ENCODE measurements at places on chromosomes 4 and X. TPM values are rescaled to one million over a fixed set of nuclear protein-coding genes. Genes with fewer than 3 reads are reported as not detected.

DNA sequence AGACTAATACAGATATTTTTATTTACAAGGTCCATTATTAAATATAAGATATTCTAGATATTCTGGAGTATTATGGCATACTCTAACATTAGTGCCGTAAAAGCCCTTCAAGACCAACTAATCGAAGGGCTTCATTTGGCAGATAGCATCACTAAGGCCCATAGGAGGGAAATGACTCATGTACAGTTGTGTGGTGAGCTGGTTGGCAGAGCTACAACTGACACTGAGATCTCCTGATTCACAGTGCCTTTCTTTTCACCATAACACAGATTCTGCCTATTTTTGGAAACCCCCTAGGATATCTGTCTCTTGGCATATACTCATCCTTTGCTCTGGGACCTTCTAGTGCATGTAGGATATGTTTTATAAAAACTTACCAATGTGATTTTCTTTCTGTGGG is 201.7 kb upstream of the AFF2 start:
- peaks cover 5% of the 10 kb centered on the region for H3K4me1 ChIP-seq
- no peak overlapping the region for H3K4me3 ChIP-seq
- no peaks in the 10 kb centered on the region for H3K27me3 ChIP-seq
- H3K27ac ChIP-seq = no peak overlapping the region
- H3K36me3 ChIP-seq = peaks cover 8% of the 10 kb centered on the region

DNA sequence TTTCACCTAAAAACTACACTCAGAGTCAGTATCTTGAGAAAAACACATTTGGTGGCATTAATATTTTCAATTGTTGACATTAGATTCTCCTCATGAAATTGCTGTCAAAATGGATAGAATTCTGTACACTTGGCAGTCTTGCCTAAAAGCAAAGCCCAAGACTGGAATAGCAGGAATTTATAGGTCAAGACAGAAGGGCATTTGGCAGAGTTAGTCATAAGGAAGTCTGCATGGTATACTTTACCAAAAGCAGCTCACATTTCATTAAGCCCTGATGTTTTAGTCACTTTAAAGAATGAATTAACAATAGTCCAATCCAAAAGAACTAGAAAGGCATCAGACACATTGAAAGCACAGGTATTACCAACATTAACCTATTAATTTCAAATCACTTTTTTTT is 7.1 kb downstream of the CCDC160 start:
- no peak overlapping the region for H3K4me3 ChIP-seq
- H3K36me3 ChIP-seq = no peaks in the 10 kb centered on the region
- peaks cover 53% of the 10 kb centered on the region for H3K27me3 ChIP-seq
- H3K4me1 ChIP-seq = no peaks in the 10 kb centered on the region
- no peak for DNase-seq
- H3K27ac ChIP-seq = no peak overlapping the region

GRCh38 chr4:39641451-39641850 is 2.8 kb upstream of the SMIM14 start:
- no peak overlapping the region for H3K4me3 ChIP-seq
- no peak for DNase-seq
- peaks cover 6% of the 10 kb centered on the region for H3K27me3 ChIP-seq
- no peak overlapping the region for H3K27ac ChIP-seq

GRCh38 chr4:171812665-171813525 is at the start of gene GALNTL6:
Gene GALNTL6, plus strand, starts transcription at chr4:171813404.
- peak within 1 kb of the TSS; percentile 15 for H3K4me3 ChIP-seq
- H3K36me3 ChIP-seq = peaks cover 2% of the 10 kb centered on the region
- DNase-seq = no peak
- peaks cover 17% of the 10 kb centered on the region for H3K27me3 ChIP-seq
- no peak within 1 kb of the TSS for H3K27ac ChIP-seq
- H3K4me1 ChIP-seq = no peaks in the 10 kb centered on the region

FGF16 gene
- not detected for total RNA-seq

Data from activated T-cell treated with anti-CD3 and anti-CD28 coated beads, Interleukin-2, amount 50 U/mL, for 72 hours (primary cell).